Stimulated activated CD8-positive, alpha-beta memory T cell treated with anti-CD3 and anti-CD28 coated beads, Interleukin-7, amount 100 ng/mL, for 4 hours (primary cell): ENCODE measurements at places on chromosomes 2 and 18.

- DNase-seq = no peak
Observed at GRCh38 chr2:158781353-158781961, 13.7 kb upstream of the DAPL1 start.

DNA sequence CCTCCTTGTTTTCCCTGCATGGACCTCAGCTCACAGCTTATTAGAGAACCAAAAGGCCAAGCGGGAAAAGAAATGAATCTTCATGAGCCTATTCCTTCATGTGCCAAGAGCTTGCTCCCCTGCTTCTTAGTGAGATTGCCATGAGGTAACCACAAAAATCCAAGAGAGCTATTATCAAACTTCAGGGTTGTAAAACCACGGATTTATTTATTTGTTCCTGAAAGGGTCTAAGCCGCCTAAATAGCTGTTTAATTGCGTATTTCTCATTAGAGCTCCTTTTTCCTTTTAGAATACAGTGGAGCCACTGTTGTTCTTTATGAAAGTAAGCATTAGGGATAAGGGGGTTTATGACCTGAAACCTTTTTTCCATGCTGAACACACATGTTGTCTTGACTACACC lies 58.0 kb downstream of the SRD5A2 start:
- no peak for DNase-seq

- DNase-seq = no peak
Observed at GRCh38 chr2:47654790-47655562, 128.0 kb upstream of the MSH6 start.

DNA sequence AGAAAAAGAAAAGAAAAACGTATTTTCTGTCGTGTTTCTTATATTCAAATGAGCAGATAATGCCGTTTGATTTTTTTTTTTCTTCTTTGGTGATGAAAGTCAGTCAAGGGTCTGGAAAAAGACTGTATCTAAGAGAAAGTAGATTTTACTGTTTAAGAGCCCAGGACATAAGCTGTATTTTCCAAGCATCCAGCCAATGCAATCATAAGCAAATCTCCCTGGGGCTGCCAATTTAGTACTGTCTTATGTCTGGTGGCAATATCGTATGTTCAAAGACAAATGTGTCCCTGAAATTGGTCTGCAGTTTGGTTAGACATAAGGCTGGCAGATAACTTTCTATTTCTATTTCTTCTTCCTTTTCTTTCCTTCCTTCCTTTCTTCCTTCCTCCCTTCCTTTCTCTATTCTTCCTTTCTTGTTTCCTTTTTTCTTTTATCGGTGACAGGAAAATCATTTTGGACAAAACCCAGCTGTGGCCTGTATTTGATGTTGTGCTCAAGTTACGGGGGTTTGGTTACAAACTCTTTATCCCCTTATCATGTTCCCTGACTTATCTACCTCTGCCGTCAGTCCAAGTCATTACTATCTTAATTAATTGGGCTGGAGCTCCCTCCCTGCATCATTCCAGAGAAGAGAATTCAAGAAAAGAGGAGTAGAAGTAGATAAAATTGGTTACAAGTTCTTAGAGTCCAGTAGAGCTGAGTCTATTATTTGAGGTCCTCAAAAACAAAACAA lies 683.4 kb upstream of the FSHR start:
- no peak for DNase-seq

GRCh38 chr2:145682546-145683157 lies 1162.7 kb upstream of the ZEB2 start:
- no peak for DNase-seq

GRCh38 chr2:124241-124880 lies 78.1 kb upstream of the FAM110C start:
- no peak for DNase-seq

- no peak for DNase-seq
Observed at GRCh38 chr18:10591896-10592295, 66.1 kb downstream of the NAPG start.

- no peak for DNase-seq
Observed at GRCh38 chr2:117862459-117862858, 48.0 kb downstream of the DDX18 start.

DNA sequence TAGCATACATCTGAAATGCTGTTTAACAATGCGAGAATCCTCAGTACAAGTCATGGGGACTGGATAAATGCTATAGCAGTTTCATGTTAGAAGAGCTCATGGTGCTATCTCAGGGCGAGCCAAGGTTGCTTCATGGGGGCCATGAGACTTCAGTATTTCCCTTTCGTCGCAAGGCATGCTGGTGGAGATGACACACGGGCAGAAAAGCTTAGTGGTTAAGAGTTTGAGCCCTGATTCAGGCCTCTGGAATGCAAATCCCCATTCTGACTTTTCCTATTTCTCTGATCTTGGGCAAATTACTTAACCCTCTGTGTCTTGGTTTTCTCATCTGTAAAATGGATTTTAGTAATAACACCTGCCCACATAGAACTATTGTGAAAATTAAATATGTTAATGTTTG lies 57.4 kb upstream of the EPHA4 start:
- no peak for DNase-seq

DNA sequence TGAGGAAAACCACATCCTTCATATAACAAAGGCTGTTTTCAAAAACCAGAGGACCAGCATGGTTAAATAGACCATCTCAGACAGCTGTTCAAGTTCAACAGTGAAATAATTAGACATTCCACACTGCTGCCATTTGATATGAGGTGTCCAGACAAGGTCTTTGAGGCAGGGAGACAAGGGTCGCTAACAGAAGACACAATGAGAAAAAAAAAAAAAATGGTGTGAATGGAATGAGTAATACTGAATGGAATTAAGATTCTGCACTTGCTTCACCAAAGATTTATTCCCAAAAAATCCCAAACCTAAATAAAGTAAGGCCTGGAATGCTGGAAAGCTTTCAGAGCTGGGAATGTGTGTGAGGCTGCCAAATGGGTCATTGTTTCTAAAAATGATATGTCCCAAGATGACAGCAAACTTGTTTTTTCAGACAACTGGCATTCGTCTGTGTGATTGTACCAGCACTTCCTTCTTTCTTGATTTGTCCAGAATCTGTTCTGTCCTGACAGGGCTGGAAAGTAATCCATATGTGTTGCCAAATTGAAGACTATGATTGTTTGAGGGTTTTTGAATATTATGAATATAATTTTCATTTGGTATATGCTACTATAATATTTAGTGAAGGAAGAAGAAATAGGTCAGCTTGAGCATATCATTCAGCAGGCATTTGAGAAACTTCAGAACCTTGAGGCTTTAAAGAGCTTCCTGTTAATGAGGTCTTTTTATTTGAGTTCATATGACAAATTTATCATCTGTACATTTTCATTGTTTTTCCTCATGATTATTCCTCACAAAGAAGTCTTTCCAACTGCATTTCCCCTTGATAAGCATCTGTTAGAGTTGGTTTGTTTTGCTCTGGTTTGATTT lies 85.2 kb upstream of the ITGA4 start:
- no peak for DNase-seq

- no peak for DNase-seq
Observed at GRCh38 chr18:7117390-7118355, at the start of gene LAMA1. Gene LAMA1 (minus strand): TSS chr18:7117797. CDS start chr18:7117720, 77 bp downstream.

GRCh38 chr18:58279504-58280175 lies 235.6 kb downstream of the NEDD4L start:
- no peak for DNase-seq

- DNase-seq = no peak
Observed at GRCh38 chr18:8745355-8746014, 40.1 kb downstream of the MTCL1 start.

GRCh38 chr2:168730344-168730743 lies 72.1 kb upstream of the NOSTRIN start:
- no peak for DNase-seq

DNA sequence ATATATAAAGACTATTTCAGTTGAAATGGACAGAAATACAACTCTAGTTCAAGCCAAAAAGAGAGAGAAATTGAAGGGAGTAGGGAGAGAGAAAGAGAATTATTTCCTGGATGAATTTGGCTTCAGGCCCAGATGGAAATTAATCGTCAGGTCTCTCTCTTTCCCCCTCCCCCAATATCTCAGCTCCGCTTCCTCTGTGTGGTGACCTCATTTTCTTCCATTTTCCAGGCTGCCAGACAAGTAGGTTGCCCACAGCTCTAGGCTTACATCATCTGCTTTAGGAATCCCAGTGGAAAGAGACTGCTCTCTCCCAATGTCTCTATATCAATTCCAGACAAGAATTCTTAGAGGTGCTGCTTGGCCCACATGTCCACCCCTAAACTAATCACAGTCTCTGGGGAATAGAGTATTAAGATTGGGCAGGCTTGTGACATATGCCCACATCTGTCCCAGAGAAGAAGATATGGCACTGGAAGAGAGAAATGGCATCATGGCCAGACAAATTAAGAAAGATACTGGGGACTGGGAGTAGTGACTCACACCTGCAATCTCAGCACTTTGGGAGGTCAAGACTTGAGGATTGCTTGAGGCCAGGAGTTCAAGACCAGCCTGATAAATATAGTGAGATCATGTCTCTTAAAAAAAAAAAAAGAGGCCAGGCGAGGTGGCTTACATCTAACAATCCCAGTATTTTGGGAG lies 37.2 kb upstream of the CFAP36 start:
- no peak for DNase-seq

GRCh38 chr2:120227111-120227991 lies 4.2 kb upstream of the TMEM185B start:
- no peak for DNase-seq

DNA sequence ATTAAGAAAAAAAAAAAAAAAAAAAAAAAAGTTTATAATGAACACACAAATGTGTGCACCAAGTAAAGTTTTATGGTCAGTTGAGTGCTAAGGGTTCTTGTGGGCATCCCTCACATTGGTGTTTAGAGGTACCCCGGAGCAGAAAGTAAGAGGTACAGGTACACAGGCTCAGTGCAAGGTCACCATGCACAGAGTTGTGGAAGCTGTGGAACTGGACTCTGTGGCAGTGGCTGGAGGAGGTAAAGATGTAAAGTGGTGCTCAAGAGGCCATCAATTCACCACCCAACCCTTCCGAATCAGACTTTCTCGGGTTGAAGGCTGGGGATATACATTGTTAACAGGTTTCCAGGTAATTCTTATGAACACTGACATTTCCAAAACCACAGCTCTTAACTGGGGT lies 299.1 kb upstream of the STON1 start:
- DNase-seq = no peak

GRCh38 chr2:197904446-197904845 lies 100.1 kb downstream of the PLCL1 start:
- no peak for DNase-seq
